Progenitor cell of endocrine pancreas (in vitro differentiated cells): ENCODE measurements at places on chromosomes 3 and 15. TPM values are rescaled to one million over a fixed set of nuclear protein-coding genes. Genes with fewer than 3 reads are reported as not detected.

The SKOR1 gene
- 0.60 and 0.75 TPM in 2 replicates for total RNA-seq

The CHRNA7 gene
- total RNA-seq, result 5.1 and 5.7 TPM in 2 replicates

The PLSCR1 gene
- 84.5 and 86.9 TPM in 2 replicates for total RNA-seq

The CTNNB1 gene
- 504 and 531 TPM in 2 replicates for total RNA-seq

The VPS13C gene
- total RNA-seq, result 47.7 and 57.1 TPM in 2 replicates

DNA sequence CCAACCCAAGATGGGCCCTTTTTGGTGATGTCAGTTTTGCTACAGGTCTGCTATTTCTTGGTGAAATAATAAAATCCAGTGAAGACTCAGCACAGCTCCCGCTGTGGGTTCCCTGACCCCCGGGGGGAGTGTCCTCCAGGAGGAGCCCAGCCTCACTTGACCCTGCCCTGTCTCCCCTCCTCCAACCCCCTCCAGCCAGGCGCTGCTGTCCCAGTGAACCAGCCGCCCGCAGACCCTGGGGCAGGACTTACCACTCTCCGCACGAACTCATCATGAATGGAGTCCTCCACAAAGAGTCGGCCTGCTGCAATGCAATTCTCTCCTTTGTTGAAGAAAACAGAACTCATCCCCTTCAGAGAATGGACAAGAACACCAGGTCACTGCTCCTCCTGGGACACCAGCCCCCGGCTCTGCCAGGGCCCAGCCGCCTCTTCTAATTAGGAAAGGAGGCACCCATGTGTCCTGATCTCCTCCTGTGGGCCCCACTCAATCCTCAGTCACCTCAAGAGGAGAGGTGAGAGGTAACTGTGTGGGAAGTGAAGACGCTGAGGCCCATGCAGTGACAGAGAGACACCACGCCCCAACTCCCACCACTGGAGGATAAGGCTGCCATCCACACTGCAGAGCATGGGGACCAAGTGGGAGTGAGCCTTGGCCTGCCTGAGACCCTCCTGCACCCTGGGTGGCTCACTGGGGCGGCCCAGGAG, 28.8 kb upstream of the SLC41A3 start:
- no peak overlapping the region for H3K4me3 ChIP-seq
- no peaks in the 10 kb centered on the region for H3K27me3 ChIP-seq
- DNase-seq, result no peak
- no peaks in the 10 kb centered on the region for H3K36me3 ChIP-seq
- no peaks in the 10 kb centered on the region for H3K4me1 ChIP-seq
- H3K27ac ChIP-seq, result no peak overlapping the region

DNA sequence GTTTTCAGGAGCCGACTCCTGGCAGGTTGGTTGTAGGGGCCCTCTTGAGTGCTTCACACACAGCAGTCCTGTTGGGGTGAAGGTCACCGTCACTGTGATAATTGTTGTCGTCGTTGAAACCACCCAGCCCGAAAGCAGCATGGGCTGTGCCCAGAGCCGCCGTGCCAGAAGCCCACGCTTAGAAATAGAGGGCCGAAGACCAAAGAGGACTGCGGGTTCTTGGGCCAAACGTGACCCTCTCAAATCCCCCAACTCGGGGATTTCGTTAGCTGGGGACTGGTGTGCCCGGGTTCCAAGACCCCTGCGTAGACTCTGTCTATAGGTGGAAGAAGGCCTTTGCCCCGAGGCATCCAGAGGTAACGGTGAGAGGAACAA, 7.5 kb upstream of the ADAMTS17 start:
- no peak overlapping the region for H3K27ac ChIP-seq
- H3K4me1 ChIP-seq, result no peaks in the 10 kb centered on the region
- peaks cover 39% of the 10 kb centered on the region for H3K27me3 ChIP-seq
- H3K4me3 ChIP-seq, result peak overlapping the region; percentile 85

DNA sequence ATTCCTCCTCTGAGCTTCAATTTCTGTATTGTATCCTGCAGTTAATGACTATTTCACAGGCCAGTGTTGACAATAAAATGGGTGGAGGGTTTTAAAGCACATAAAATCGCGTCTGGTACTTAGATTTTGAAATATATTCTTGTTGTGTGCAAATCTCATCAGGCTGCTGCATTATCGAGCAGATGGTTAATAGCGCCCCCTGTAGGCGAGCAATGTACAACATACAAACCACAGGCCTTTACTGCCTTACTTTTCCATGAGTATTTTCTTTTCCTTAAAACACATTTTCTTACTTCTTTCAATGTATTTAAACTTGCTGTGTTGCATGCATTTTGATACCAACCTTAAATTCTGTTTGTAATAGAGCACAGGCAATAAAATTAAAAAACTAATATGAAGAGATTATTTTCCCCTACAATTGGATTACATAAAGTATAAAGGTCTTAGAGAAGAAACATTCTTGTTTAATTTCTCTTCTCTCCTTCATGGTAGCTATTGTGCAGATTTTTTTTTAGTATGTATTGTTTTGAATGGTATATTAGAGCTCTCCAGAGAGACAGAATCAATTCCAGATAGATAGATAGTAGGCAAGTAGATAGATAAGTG, 608.4 kb downstream of the CADM2 start:
- no peaks in the 10 kb centered on the region for H3K36me3 ChIP-seq
- no peaks in the 10 kb centered on the region for H3K27me3 ChIP-seq
- no peak overlapping the region for H3K27ac ChIP-seq
- H3K4me1 ChIP-seq, result no peaks in the 10 kb centered on the region

- DNase-seq, result no peak
- peaks cover 29% of the 10 kb centered on the region for H3K27me3 ChIP-seq
- no peaks in the 10 kb centered on the region for H3K36me3 ChIP-seq
Measured at GRCh38 chr15:47364230-47365141, 352.8 kb upstream of the SEMA6D start.

GRCh38 chr15:44711743-44712345, 527 bp downstream of the B2M start:
- DNase-seq, result no peak
- H3K27me3 ChIP-seq, result peaks cover 7% of the 10 kb centered on the region
- H3K4me1 ChIP-seq, result peaks cover 4% of the 10 kb centered on the region
- H3K36me3 ChIP-seq, result peaks cover 2% of the 10 kb centered on the region

- DNase-seq, result no peak
- H3K4me3 ChIP-seq, result no peak overlapping the region
- no peaks in the 10 kb centered on the region for H3K4me1 ChIP-seq
- peaks cover 6% of the 10 kb centered on the region for H3K36me3 ChIP-seq
Measured at GRCh38 chr15:92421976-92422375, 28.3 kb downstream of the ST8SIA2 start.

DNA sequence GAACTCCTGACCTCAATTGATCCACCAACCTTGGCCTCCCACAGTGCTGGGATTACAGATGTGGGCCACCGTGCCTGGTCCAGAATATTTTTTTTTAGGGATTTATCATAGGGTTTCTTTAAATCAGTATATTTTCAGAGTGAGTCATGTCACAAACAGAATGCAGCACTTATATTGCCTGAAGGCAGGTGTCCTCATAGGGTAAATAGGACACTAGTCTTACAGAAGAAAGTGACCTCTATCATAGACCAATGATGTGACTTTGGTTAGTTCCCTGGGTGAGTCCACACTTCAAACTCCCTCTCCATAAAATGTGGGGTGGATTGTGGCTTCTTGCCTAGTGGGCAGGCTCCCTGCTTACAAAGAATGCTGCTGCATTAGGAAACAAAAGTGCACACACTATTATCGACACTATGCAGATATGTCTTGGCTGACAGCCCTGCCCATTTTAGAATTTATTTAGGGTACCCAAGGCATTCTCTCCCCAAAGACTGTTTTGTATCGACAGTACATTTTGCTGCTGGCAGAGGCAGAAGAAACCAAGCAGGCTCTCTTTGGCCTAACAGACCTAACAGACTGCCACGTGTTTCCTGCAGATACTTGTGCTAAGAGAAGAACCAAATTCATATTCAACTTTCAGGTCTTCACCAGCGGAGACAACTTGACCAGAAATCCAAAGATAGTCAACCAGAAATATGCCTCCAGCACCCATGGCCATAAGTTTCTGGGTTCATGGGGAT, 125.0 kb downstream of the MOBP start:
- no peaks in the 10 kb centered on the region for H3K36me3 ChIP-seq
- no peak overlapping the region for H3K4me3 ChIP-seq
- DNase-seq, result no peak
- H3K27ac ChIP-seq, result no peak overlapping the region

DNA sequence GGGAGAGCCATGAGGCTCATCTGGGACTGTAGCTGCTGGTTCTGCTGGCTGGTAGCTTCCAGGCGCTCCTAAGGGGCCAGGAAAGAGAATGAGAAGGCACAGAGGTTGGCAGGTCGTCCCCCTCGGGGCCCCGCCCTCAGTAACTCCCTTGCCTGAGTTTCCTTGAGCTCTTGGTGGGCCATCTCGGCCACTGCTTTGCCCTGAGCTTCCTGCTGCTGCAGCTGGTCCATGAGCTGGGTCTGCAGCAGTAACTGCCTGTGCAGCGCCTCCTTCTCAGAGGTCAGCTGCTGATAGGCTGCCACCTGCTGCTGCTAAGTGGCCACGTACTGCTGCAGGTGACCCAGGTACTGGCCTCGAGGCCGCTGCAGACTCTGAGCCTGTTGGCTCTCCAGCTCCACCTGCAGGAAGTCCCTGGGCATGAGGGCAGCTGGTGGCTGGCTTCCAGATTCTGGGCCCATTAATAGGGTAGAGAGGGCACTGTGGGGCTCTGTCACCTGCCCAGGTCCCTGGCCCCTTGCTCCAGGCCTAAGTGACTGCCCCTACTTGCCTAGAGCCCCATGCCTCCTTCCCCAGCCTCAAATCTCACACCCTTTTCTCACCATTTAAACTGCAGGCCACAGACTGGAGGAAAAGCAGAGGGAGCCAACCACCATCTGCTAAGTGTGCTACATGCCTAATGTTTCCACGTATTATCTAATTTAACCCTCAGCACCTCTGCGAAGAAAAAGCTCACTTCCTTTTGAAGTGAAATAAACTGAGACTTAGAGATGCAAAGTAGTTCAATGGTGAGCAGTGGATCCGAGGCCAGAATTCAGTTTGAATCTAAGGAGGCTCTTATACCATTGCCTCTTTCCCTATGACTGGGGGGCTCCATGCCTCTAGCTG, 10.8 kb upstream of the VPS33B start:
- peaks cover 18% of the 10 kb centered on the region for H3K27me3 ChIP-seq
- DNase-seq, result peak; percentile 90
- H3K4me1 ChIP-seq, result peaks cover 3% of the 10 kb centered on the region
- H3K36me3 ChIP-seq, result no peaks in the 10 kb centered on the region

- no peaks in the 10 kb centered on the region for H3K36me3 ChIP-seq
- peaks cover 3% of the 10 kb centered on the region for H3K4me1 ChIP-seq
- no peak for DNase-seq
- H3K27me3 ChIP-seq, result no peaks in the 10 kb centered on the region
Measured at GRCh38 chr3:17433876-17434275, 308.6 kb downstream of the TBC1D5 start.

DNA sequence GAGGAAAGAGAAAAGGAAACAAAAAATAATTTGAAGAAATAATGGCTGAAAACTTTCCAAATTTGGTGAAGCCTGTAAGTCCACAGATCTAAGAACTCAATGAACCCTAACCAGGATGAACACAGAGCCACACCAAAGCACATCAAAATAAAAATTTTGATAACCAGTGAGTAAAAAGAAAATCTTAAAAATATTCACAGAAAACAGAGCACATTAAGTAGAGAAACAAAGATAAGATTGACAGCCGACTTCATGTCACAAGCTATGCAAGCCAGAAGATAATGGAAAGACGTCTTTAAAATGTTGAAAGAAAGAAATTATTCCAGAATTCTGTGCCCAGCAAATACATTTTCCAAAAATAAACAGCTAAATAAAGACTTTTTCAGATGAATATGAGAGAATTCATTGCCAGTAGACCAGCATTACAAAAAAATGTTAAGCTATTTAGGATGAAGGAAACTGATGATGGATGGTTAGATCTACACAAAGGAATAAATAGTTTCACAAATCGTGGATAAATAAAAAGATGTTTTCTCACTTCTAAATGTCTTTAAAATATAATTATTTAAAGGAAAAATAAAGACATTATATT, 140.2 kb upstream of the SKOR1 start:
- no peak for DNase-seq
- no peak overlapping the region for H3K4me3 ChIP-seq
- peaks cover 20% of the 10 kb centered on the region for H3K36me3 ChIP-seq
- H3K27ac ChIP-seq, result no peak overlapping the region
- peaks cover 4% of the 10 kb centered on the region for H3K4me1 ChIP-seq
- no peaks in the 10 kb centered on the region for H3K27me3 ChIP-seq

DNA sequence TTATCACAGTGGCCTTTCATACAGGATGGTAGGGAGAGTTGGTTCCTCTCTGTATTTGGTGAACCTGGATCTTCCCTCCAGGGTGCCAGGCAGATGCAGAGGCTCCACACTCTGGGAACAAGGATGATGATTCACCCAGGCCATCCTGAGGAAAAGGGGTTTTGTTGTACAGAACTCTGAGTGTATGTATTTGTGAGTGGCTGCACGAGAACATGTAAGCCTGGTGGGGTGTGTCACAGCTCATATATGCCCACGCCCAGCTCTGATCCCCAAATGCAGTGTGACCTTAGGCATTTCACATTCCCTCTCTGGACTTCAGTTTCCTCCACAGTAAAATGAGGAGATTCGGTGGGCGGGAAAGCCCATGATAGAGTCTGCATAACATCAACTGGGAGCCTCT, 11.6 kb upstream of the CILP start:
- no peaks in the 10 kb centered on the region for H3K36me3 ChIP-seq
- H3K4me1 ChIP-seq, result peaks cover 13% of the 10 kb centered on the region
- H3K27ac ChIP-seq, result no peak overlapping the region
- H3K27me3 ChIP-seq, result no peaks in the 10 kb centered on the region
- DNase-seq, result no peak

DNA sequence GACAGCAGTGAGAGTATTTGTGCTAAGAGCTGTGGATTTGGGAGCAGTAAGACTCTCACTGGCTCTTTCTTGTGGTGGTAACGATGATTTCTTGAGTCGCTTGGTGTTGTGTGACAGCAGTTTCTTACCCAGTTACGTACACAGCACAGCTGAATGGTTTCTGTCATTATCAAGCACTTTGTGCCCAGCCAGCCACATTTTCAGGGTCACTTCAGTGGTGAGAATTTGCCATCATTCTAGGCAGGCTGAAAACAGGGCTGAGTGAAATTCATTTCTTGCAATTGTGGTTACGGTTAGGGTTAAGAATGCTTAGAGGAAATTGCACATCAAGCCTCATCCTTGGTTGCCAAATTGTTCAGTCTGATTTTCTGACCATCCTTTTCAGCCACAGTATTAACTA, 130.1 kb downstream of the RYR3 start:
- H3K27me3 ChIP-seq, result no peaks in the 10 kb centered on the region
- H3K36me3 ChIP-seq, result no peaks in the 10 kb centered on the region
- H3K4me3 ChIP-seq, result no peak overlapping the region
- no peak overlapping the region for H3K27ac ChIP-seq

DNA sequence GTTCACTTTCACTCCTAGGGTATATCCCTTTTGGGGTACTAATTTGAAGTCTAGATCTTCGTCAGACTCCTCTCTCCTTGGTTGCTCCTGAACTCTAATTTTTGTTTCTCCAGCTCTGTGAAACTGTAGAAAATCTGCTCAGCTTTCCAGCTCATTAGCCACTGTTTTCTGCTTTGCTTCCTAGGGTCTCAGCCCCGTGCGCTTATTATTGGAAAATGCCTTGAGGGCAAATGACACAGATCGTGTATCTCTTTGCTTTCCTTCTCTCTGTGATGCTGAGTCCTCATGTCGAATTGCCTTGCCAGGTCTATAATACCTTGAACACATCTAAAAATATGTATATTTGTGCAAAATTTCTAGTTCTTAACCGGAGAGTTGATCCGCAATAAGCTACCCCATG, 731.1 kb downstream of the EDEM1 start:
- no peak overlapping the region for H3K27ac ChIP-seq
- no peaks in the 10 kb centered on the region for H3K36me3 ChIP-seq
- DNase-seq, result no peak
- no peaks in the 10 kb centered on the region for H3K27me3 ChIP-seq
